ENCODE measurements at places on chromosomes 11 and 22.

DNA sequence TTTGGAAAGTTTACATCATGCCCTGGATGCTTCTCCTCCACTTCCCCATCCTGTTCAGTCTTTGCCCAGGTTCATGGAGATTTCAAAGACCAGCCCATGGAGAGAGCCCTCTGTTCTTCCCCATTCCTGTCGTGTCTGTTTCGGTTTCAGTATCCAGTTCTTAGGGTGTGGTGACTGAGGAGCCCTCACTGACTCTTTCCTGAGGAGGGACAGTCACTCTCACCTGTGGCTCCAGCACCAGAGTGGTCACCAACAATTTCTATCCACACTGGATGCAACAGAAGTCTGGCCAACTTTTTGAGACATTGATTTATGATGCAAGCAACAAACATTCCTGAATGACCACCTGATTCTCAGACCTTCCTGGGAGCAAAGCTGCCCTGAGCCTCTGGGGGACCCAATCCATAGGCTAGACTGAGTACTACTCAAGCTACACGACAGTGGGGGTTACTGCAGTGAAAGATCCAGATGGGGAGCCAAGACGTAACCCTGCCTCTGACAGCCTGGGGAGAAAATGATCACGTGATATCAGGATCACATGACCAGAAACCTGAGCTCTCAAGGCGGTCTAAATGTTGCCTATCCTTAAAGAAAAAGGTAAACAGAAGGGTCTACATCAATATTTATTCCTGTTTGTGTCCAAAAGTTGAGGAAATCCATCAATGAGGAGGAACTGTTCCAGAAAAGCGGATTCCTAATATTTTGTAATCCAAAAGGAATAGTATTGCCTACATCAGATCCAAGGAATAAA lies 76.2 kb upstream of the VPREB1 start:
- no peak for DNase-seq

GRCh38 chr11:57568330-57568766 lies 876 bp upstream of the UBE2L6 start:
- no peak for DNase-seq

DNA sequence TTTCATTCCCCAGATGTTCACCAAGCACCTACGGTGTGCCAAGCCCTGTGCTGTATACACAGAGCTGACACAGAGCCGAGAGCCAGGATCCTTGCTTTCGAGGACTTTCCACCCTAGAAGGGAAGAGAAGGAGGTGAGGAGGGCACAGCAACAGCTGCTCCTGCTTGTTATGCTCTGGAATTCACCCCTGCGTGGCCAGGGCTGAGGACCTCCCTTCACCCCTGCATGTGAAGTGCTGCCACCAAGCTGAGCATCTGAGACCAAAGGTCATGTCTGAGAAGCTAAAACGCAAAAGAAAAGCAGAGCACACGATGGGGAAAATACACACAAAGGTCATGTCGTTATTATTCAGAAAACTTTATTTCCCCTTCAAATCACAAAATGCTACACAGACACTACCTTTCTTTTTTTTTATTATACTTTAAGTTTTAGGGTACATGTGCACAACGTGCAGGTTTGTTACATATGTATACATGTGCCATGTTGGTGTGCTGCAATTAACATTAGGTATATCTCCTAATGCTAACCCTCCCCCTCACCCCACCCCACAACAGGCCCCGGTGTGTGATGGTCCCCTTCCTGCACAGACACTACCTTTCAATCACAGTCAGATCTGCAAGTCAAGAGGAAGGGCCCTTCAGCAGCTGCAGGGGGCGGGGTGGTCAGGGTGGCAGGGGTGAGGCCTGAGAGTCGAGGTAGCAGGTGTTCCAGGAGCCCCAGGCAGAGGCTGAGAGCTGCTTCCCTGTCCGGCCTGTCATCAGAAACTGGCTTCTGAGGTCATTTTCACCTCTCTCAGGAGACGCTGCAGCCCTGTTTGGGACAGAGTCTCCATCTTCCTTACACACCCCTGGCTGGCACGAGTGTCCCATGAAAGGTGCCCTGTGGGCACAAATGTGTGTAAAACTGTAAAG lies 40.1 kb upstream of the PRR5 start:
- no peak for DNase-seq

DNA sequence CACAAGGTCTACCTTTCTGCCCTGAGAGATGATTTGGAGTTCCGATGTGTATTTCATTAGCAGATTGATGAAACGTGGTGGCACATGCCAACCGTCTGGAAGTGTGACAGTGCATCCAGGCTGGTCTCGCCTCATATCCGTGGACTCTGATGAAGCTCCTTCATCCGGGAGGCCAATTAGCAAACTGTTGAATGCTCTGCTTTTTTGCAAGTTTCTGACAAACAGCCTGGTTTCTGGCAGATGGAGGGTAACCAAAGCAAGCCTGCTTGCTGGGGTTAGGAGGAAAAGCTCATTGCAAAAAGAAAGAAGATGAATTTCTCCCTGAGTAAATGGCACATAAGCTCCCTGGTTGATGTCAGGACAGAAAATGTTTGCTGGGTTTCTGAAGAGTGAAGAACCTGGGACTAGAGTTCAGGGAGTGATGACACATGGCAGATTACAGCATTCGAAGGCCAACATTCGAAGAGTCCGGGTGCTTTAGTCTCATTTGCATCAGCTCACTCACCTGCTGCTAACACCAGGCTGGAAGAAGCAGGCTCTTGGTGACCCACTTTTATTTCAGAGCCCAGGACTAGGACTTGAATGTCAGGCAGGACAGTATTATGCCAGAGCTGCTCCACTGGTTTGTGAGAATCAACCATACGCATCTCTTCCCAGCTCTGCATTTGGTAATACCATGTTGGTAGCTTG lies 135.9 kb upstream of the TTC12 start:
- DNase-seq = no peak

DNA sequence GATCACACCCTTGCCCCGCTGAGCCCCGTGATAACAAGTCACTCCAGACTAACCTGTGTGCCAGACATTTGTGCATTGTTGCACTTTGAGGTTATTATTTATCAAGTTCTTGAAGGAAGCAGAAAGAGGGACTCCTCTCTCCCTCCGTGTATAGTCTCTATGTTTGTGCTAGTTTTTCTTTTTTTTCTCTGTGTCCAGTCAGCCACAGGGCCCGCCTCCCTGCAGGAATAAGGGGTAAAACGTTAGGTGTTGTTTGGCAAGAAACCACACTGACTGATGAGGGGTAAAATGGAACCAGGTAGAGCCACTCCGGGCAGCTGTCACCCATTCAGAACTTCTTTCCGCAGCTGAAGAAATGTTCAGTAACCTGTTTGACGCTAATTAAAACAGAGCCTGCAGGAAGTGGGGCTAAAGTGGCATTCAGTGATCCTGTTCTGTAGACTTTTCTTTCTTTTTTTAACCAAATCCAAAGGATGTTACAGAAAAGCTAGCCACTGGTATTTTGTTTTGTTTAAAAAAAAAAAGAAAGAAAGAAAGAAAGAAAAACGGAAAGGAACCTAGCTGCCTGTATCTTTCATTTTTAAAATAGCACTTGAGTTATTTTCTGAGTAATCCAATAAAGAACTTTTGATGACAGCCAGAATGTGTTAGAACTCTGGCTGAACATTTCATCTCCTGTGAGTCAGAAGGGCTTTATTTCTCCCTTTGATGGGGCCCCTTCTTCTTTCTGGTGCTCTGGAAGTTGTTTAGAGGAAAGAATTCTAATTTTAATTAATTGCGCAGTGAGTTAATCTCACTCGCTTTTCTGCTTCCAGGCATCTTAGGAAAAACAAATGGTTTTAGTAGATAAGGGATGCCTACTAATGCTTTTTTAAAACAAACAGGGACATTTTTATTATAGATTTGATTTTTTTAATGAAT lies 58.2 kb downstream of the COMMD9 start:
- DNase-seq = no peak

DNA sequence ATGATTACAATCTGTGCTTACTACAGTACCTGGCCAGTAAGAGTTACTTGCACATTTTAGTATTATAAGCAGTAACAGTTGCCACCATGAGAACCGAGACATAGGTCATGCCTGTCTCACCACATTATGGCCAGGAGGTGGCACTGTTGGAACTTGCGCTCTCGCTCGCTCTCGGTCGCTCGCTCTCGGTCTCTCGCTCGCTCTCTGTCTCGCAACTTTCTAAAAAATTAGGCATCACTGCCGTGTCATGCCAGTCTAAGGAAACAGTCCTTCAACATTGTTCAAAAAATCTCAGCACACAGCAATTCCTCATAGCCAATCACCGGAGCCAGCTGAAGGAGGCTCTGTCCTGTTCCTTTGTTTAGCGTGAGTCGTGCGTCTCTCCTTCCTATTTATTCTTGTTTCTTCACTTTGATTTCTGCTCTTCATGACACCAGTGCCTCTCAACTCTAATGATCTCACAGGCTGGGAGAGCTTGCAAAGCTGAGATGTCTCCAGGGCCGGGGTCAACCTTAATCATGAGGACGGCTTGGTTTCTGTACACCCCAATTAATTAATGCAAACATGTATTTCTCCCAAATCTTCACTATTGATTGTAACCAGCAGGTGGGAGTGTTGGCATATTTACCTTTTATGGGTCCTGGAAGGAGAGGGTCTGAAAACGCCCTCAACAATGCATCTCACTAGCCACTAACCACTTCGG lies 6.3 kb upstream of the ADAMTS8 start:
- peak; percentile 88 for DNase-seq

DNA sequence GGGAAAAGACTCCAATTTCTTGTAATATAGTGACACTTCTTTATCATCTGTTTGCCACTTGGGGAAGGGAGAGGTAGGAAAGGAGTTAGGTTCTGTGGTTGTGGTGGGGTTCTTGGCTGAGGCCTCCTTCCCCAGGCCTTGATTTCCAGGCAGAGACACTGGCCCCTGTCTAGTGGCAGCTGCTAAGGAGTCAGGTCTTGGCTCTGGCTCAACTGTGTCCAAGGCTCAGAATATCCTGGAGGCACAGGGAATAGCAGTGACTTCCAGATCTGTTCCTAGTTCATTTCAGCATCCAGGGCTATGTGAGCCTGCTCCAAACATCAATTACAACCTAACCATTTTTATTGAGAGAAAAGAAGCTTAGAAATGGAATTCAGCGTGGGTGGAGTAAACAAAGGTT lies 29.5 kb downstream of the PPFIBP2 start:
- DNase-seq = no peak

DNA sequence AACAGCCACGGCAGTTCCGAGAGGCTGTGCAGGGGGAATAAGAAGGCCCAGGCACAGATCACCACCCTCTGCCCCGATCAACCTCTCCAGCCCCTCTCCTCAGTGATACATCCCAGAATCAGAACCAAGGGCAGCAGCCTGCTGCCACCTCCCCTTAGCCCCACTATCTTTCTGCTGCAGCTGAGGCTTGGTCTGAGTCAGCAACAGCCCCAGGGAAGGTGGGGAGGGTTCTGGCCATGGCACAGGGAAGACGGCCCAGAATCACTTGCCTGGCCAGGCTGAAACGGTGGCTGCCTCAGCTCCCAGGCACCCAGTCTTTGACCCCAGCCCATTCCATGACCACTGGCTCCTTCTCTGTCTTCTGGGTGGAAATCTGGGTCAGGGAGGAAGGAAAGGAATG lies 2.3 kb downstream of the CHID1 start:
- no peak for DNase-seq

DNA sequence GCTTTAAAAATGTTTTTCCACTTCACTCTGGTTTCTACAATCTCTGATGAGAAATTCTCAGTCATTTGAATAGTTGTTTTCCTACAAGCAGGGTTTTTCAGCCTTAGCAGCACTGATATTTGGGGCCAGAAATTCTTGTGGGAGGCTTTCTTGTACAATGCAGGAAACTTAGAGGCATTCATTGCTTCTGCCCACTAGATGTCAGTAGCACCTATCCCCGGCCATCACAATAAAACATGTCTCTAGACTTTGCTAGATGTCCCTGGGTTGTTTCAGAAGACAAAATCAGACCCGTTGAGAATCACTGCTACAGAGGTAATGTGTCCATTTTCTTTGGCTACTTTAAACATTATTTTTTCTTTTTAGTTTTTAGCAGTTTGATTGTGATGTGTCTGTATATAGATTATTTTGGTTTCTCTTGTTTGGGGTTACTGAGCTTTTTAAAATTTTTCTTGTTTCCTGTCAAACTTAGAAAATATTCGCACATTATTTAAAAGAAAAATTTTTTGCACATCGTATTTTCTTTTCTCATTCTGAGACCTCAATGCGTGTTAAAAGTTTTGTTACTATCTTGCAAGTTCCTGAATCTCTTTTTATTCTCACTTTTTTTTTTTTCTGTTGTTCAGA lies 60.8 kb upstream of the CCDC179 start:
- peak; percentile 26 for DNase-seq

- DNase-seq = no peak
These were observed 251 bp upstream of the UQCC3 start for GRCh38 chr11:62671236-62671607.

- DNase-seq = no peak
These were observed 33.2 kb upstream of the ZBTB16 start for GRCh38 chr11:114026355-114026754.

DNA sequence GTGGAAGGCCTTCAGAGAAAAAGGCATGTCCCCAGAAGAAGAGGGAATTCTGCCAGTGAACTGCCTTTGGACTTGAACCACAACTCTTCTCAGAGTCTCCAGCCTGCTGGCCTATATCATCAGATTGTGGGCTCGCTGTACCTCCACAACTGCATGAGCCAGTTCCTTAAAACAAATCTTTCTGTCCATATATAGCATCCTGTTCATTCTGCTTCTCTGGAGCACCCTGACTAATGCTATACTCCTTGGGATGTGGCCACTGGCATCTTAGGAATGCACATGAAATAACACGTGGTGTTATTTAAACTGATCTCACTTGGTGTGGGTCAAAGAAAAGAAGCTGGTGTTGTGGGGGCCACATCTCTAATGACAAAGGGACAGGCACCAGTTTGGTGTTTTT lies 58.3 kb upstream of the VSTM5 start:
- DNase-seq = no peak

DNA sequence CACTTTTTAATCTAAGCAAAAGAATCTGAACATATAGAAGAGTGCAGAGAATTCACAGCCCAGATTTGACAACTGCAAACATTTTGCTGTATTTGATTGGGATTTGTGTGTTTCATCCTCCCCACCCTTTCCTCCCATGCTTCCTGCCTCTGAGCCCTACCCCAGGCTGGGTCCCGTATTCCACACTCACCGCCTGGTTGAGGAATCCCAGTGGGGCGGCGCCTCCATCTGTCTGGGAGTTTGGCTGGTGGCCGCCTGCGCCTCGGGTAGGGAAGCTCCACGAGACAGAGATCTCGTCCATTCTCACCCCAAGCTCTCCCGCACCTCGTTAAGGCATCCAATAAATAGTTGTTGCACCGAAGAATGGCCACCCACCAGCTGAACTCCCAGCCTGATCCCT lies 105.9 kb upstream of the SLC22A12 start:
- DNase-seq = peak; percentile 60

GRCh38 chr11:121587182-121587581 lies 134.4 kb upstream of the SORL1-AS1 start:
- no peak for DNase-seq
